ENCODE measurements at places on chromosomes 13 and 19.
A peak's percentile ranks its signal among the peaks of the same experiment; 100 is the strongest.

DNA sequence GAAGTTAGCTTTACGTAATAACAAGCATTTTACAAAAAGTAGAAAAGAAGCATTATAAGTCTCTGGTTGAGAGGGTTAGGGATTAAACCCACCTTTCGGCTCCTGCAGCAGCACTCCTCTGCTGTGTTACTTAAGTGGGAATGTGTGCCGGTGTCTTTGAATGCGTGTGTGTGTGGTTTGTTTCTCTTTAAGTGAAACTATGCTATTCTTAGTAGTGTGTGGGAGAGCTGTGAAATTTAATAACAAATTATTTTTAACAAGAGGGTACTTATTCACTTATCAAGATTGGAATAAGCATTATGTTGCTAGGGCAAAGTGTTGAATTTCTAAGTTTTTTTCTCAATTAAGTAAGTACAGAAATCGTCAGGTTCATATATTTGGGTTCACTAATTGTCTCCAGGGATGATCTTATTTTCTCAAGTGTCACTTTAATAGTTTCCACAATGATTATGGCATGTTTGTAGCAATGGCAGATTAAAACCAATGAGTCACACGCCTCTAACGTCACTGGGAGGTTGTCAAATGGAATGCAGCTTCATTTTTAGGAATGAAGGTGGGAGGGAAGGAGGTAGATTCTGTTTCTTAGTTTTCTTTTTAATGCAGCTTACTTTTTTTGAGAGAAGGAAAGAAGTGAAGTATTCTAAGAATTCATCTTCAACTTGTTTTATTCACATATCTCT lies 151.3 kb downstream of the LMO7 start:
- DNase-seq, result no peak

DNA sequence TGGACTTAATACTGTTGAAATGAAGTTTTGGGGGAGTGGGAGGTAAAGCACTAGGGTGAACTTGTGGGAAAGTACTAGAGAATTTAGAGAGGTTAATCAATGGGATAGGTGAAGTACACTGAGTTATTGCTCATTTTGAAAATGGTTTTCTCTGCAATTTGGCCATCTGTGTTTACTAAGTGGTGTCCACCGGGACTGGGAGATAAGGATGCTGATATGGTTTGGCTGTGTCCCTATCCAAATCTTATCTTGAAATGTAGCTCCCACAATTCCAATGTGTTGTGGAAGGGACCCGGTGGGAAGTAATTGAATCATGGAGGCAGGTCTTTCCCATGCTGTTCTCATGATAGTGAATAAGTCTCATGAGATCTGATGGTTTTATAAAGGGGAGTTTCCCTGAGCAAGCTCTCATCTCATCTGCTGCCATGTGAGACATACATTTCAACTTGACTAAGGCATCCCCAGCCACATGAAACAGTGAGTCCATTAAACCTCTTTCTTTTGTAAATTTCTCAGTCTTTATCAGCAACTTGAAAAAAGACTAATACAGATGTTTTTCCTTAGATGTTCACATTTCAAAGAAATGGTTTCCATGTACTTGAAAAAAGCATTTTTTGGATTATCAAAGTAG lies 1569.4 kb upstream of the PRR20A start:
- DNase-seq, result no peak

- DNase-seq, result no peak
Measured at GRCh38 chr13:100636441-100636840, 38.2 kb downstream of the TMTC4 start.

DNA sequence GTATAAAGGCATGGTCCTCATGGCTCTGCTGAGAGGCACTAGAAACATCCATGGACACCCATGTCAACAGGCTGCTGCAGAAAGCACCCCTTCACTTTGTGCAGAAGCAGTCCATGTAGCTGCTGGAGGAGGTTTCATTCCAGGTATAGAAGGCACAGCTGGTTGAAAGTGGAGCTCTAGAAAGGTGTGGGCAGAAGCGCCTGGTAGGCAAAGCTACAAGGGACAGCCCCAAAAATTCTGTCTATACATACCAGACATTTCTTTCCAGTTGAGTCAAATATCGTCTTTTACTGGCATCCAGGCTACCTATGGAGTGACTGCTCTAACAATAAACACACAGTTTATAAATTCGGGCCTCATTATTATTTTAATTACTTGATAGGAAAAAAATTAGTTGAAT lies 129.3 kb downstream of the ENOX1 start:
- DNase-seq, result no peak

DNA sequence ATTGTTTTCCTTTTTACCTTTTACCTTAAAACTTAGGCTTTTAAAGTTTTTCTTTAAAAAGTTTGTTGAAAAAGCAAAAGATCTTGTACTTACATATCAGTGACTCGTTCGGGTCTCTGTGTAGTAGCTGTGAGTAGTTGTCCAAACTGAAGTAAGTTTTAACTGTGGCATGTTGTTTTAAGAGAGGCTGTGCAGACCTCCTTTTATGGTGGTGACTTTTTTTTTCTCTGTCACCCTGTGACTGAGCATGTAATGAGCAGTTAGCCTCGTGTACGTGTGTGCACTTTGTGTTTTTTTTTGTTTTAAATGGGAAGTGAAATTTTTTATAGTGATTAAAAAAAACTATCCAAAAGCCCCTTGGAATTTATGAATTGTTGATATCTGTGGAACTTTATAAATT lies at the start of gene GPR183:
GPR183 (minus strand) TSS at position 153 of the 400 bp plus-strand sequence. CDS start 11,254 bp downstream, outside the sequence.
- DNase-seq, result no peak

GRCh38 chr13:23599083-23599925 lies 29.1 kb downstream of the TNFRSF19 start:
- DNase-seq, result no peak

- no peak for DNase-seq
Measured at GRCh38 chr13:19601749-19602725, 31.4 kb upstream of the MPHOSPH8 start.

GRCh38 chr13:96636001-96636709 lies 358.1 kb downstream of the OXGR1 start:
- no peak for DNase-seq

DNA sequence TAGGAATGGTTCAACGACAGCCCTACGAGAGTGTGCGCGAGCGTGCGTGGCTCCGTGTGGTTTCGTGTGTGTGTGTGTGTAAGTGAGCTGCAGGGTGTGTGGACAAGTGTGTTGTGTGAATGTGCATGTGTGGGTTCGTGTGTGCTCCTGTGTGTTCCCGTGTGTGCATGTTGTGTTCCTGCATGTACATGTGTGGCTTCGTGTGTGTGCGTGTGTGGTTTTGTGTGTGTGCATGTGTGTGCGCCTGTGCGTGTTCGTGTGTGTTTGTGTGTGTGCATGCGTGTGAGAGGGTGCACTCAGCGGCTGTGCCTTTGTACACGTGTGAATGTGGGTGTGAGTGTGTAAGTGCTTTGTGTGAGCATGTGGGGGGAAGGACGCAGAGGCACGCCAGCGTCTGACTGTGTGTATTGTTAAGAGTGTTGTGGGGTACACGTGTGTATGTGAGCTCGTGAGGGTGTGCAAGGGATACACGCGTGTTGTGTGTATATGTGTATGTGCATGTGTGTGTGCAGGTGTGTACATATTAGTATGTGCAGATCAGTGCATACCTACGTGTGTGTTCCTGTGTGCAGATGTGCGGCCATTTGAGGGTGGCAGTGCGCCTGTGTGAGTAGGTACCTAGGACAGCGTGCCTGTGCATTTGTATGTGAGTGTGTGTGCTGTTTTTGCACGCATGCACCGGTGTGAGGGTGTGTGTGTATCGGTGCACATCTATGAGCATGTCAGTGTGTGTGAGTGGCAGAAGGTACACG lies 24.3 kb upstream of the ONECUT3 start:
- DNase-seq, result no peak

DNA sequence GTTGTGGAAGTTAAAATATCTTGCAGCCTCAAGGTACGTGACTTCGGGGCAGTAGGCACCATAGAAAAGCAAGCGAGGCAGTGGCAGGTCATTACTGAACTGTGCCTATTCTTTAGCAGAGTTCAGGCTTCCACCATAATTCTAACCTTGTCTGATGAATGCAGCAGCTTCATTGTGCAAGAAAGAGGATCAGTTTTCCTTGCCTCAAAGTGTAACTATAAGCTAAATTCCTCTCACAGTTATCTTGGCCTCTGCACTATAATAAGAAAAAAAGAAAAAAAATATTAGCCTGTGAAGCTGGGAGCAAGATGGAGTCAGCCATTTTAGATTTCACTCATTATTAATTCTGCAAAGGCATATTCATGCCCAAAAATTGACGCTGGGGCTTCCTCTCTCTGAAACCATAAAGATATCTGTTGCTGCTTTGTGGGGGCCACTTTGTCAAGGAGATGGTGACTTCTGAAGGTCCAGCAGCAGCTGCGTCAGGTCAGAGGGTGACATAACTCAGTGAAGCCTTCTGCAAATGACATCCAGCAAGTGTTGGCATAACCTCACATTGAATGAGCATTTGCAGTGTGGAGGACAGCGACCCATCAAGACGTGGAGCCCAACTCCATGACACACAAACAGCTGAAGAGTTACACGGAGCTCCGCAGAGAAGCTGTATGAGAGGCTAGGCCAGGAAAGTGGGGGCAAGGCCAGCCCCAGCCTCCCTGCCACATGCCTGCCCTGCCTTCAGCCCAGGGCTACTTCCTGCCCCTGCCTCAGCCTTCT lies 23.1 kb upstream of the SACS start:
- no peak for DNase-seq

- DNase-seq, result no peak
Measured at GRCh38 chr19:13764821-13765394, 586 bp downstream of the MRI1 start.

DNA sequence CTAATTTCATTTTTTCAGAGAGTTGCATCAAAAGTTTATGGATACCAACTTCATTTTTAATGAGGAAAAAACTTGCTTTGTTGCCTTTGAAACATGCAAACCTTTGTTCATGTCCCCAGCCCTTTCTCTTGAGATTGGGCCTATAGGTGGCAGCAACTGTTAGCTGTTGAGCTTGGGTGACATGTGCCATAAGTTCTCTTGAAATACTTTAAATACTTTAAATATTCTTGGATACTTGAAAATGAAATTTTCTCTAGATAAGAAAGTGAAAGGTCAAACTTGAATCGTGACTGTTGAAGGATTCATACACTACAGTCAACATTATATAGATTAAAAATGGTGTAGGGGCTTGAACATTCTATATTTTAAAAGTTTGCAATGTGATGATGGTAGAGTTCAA lies 294.9 kb downstream of the NDFIP2 start:
- peak; percentile 13 for DNase-seq

GRCh38 chr19:3064011-3064330 lies 1.7 kb upstream of the TLE5 start:
- no peak for DNase-seq

DNA sequence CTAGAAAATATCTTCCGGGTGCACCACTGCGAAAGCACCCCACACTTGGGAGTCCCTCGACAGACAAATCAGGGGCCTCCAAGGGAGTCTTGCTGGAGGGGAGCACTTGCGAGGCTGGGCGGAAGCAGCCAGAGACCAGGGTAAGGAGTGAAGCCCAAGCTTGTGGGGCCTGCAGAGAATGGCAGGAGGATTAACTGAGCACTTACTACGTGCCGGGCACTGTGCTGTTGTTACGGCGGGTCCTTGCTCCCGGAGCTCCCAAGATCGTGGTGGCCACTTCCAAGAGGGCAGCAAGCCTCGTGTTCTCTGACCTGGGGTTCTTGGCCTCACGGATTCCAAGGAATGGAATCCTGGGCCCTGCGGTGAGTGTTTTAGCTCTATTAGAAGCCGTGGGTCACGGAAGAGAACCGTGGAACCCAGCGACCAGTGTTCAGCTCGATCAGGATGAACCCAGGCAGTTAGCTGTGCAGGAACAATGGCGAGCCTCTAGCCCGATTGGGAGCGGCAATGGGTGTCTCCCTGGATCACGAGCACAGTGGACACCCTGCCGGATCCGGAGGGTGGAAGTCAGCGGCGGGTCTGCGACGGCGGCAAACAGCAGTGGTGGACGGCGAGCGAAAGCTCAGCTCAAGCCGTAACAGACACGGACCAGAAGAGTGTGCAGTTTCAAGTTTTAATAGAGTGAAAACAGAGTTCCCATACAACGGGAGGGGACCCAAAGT lies 9.6 kb downstream of the TTYH1 start:
- DNase-seq, result no peak

DNA sequence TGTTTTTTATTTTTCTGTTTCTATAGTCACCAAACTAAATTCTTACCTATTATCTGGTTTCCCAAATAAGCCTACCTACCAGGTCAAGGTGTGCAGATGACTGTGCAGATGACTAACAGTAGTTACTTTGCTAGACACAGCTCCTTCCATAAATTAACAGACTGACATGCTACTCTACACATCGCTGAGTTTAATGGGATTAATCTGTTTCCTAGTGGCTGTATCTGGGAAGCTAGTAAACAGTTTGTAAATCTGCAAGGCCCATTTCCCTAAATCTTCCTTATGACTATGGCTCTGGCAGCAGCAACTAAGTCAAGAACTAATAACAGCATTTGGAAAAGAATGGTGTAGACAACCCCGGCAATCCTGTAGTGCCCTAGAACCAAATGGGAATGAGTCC lies 27.9 kb downstream of the MIPEP start:
- no peak for DNase-seq

GRCh38 chr19:17406046-17406886 lies 836 bp upstream of the BST2 start:
- DNase-seq, result no peak

GRCh38 chr13:80022146-80022545 lies 318.8 kb downstream of the SPRY2 start:
- no peak for DNase-seq

DNA sequence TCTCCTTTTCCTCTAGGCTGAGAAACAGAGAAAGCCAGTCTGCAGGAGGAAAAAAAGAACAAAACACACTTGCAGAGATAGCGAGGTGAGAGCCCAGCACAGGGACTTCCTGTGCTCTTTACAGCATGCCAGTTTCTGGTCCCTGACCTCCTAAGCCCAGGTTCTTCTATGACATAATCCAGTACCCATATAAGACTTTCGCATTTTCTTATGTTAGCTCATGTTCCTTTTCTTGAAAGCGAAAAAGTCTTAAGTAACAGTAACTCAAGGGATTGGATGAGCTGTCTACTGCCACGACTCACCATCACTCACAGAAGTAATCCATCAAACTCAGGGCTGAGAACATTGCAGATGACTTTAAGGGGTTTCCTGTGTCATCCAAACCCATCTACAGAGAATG lies 17.4 kb downstream of the CCDC70 start:
- no peak for DNase-seq

DNA sequence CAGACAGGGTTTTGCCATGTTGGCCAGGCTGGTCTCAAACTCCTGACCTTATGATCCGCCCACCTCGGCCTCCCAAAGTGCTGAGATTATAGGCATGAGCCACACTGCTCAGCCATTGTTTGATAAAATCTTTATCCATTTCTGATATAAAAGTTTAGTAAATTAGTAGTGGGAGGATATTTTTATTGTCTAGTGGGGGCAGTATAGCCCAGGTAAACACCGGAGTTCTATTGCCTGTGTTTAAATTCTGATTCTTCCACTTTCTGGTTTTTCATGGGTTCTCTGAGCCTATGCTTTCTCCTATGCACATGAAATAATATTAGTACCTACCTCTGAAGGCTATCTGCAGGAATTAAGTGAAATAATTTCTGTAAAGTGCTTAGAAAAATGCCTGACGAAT lies 20.1 kb upstream of the ARHGEF18 start:
- no peak for DNase-seq

DNA sequence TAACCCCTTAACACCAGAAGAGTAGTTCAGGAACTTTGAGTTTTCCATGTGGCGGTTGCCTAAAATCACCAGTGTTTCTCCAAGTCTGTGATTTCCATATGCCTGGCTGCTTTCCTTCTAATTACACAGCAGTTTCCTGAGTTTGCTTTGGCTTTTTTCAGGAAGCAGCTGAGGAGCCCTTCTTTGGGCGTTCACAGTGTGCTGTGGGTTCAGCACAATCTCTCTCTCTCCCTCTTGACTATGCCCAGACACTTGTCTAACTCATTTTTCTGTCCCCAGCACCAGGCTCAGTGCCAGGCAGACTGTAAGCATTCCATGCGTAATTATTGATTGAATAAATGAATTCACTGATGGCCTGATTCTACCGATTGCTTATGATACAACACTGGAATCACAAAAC lies 19.7 kb downstream of the SCEL start:
- DNase-seq, result no peak
